ENCODE measurements at places on chromosomes 4 and X.

- no peak for DNase-seq
Observed at GRCh38 chr4:1400831-1401408, 5.3 kb downstream of the NKX1-1 start.

DNA sequence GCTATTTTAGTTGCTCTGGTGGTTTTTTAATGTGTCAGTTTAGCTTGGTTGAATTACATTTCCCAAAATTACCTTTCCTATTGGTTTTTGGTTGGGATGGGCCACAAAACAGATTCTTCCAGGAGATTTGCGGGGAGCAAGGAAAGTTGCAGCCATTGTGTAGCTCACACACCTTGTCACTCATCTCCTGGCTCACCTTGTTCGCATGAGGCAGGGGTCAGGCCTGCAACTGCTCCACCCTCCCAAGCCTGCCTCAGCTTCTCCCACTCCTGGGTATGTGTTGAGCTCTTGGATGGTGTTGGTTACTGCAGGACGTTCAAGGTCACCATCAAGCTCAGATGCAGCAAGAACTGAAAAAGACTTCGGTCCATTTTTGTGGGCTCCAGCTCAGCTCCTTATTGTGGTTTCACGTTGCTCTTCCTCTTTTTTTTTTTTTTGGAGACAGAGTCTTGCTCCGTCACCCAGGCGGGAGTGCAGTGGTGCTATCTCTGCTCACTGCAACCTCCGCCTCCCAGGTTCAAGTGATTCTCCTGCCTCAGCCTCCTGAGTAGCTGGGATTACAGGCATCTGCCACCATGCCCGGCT is 95.6 kb upstream of the METTL14 start:
- no peak for DNase-seq

- DNase-seq, result no peak
Observed at GRCh38 chr4:123856689-123857545, 460.3 kb downstream of the SPRY1 start.

GRCh38 chr4:99710681-99711345 is 53.2 kb upstream of the C4orf54 start:
- DNase-seq, result no peak

DNA sequence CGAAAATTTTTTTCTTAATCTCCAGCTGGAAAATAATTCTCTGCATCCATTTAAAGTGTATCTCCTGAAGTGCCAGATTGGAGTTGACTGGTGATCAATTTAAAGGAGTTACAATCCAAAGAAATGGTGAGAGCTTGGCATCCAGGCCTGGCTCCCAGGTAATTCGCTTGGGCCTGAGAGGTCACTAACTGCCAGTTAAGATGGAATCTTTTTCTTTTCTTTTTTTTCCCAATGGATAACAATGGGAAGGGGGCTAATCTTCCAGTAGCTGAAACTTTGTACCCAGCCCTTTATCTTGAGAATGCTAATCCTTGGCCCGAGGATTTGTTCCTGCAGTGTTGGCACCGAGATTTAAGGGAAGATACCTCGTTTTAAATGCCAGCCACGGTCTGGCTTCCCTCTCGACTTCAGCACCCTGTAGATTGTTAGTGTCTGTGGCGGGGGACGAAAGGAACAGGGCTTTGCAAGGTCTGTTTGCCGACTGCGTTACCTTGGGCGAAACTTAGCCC is 13.3 kb upstream of the PITX2 start:
- no peak for DNase-seq

DNA sequence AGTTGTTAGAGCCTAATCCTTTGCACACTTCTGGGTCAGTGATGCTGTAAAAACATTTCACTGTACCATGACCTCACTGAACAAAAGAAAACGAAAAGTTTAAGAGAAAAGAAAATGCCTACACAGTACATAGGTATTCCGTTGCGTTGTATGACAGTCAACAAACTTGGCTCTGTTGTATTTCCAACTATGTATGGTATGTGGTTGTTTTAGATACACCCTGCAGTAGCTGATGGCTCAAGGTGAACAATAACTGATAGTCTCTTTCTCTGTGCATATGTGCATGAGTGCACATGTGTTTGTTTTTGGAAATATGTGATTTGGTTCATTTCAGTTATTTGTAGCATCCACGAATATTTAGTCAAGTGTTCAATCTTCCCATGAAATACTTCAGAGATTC is 176.0 kb downstream of the BMPR1B start:
- no peak for DNase-seq

GRCh38 chrX:42399632-42400024 is 378.3 kb downstream of the PPP1R2C start:
- DNase-seq, result peak; percentile 2

- DNase-seq, result no peak
Observed at GRCh38 chr4:154687840-154688239, 56.0 kb upstream of the LRAT start.

DNA sequence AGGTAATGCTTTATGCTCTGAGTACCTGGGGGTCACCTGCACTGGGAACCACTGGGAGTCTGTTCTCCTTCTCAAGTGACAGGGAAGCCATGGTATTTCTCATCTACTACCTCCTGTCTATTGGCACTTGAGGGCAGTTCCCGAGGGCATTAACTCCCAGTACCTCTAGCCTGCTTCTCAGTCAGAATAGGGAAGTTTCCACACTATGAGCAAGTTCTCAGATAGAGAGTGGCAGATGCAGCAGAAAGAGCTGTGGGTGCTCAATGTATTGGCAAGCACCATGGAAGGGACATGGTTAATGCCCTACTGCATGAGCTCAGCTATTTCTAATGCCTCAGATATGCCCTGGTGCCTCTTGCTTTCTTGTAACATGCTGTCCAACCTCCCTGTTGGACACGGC is 74.1 kb downstream of the ANOS1 start:
- DNase-seq, result no peak

- no peak for DNase-seq
Observed at GRCh38 chr4:121227341-121227792, 63.2 kb upstream of the TNIP3 start.

GRCh38 chr4:128031756-128032384 is 29.2 kb upstream of the LARP1B start:
- DNase-seq, result no peak

GRCh38 chr4:140004922-140005627 is 148.9 kb downstream of the MAML3 start:
- DNase-seq, result no peak

DNA sequence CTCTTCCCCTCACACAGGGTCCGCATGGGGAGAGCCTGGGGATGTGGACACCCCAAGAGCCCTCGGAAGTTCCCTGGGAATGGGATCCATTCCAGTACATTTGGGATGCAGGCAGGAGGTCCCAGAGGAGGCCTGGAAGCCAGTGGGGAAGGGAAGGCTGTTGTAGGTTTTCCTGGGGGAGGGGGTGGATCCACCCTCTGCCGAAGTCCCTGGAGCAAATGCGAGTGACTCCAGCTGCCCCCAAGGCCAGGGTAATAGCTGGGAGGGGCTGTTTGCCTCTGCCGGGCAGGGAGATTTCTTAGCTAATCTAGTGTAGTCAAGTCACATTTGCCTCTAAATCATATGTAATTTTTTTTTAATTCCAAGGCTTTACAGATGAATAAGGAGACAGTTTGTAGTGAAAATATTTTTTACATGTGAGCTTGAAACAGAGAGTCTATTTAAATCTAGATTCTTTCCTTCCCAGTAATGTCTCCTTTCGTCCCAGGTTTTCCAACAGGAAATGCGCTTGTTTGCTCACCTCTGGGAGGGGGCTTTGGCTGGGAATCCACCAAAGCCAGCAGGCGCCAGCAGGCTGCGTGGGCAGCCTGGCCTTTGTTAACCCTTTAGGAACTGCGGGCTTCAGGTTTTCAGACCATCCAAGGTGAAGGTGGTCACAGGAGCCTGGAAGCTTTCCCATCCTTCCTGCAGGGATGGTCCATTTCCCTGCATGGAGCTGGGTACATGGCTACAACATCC is 26.8 kb downstream of the SH3TC1 start:
- no peak for DNase-seq

DNA sequence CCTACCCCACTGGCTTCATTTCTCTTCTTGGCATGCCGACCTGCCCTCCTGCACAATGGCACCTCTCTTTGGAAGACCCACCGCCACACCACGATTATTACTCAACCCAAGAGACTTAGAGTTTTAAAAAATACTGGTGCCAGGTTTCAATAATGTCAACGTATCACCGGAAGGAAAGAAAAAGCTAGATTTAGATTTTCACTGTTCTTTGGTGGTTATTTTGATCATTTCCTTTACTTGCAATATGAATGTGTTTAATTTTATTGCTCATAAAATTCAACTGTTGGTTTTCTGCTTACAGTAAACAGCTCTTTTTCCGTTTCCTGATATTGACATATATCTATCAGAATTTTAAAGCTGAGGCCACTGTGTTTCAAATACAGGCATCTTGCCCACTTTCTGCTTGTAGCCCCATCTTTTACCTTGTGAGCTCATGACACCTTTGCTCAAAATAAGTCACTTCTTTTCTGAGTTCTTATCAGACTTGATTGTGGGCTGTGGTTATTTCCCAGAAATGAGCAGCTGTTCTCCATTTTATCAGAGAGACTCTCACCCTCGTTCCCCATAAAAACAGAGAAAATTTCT is 439.1 kb downstream of the INPP4B start:
- DNase-seq, result no peak

DNA sequence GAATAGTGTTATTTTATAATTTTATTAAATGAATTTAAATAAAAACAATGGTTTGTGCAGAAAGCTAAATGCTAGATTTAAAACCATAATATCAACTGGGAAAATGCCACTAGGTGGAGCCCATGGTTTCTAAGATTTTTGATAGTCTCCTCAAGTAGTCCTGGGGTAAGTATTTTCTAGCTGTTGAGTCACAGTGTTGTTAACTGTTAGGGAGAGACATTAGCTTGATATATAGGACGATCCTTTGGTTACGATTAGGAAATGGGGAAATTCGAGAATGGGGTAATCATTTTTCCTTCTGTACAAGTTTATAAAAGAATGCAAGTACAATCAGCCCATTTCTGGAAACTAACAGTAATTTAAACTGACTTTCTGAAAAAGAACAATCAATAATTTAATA is 378.4 kb downstream of the ANKRD50 start:
- DNase-seq, result no peak

- DNase-seq, result no peak
Observed at GRCh38 chr4:47619691-47620090, 134.6 kb downstream of the ATP10D start.

DNA sequence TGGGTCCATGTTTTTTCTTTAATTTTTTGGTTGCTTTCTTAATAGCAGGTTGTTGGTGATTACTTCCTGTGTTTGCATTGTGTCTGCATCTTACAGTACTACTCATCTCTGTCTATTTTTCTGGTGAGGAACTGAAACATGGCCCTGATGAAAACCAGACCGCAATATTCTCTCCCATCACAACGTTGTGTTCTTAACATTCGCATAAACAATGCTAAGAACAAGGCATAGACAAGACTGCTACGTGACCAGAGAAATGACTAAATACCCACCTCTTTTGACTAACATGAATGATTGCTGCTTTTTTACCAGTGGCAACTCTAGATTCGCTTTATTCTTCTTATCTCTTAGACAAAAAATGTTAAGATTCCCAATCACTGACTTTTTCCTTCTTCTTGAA is 179.1 kb downstream of the GC start:
- DNase-seq, result no peak

DNA sequence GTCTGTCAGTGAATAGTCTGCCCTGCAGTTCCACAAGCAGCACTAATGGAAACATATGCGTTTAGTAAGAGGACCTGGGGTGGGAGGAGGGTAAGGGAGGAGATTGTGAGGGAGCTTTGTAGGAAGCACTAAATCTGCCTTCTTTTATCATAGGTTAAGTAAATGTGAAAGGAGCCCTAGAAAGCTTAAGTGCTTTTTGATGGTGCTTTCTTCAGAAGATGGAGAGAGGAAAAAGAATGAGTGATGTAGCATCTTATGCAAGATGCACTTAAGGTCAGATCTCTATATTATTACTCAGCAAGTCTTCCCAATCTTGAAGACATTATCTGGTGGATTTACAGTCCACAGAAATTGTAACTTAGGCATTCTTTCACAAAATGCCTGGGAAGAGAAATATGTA is 322.7 kb downstream of the PDHA2 start:
- no peak for DNase-seq

DNA sequence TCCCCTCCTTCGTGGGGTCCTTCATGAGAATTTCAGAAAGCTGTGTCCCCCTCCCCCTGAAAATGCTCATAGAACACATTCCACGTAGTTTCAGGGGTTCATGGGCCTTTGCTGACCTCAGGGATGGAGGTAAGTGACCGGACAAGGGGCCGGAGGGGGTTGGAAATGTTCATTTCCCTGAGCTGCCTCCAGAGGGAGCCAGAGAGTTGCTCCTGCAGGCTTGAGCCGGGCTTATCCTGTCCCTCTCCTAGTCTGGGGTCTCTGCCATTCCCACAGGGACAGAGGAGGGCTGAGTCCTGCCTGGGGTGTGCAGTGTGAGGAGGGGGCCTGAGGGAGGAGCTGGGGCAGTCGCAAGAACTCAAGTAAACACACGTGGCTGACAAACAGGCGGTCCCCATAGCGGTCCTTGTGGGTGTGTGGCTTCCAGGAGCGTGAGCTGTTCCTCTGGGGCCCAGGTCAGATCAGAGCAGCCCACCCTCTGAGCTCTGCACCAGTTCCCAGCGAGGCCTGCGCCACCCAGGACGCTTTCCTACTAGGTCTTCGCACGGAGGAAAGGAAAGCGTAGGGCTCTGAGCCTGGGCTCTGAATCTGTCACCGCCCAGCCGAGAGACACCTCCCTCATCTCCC is 62.5 kb downstream of the WFS1 start:
- DNase-seq, result no peak

GRCh38 chrX:106007815-106008214 is 30.7 kb downstream of the SERPINA7 start:
- no peak for DNase-seq

- no peak for DNase-seq
Observed at GRCh38 chr4:148369919-148370318, 72.3 kb downstream of the NR3C2 start.

GRCh38 chr4:100948911-100949310 is 398.4 kb downstream of the PPP3CA start:
- no peak for DNase-seq

- no peak for DNase-seq
Observed at GRCh38 chr4:165369522-165369921, 9.3 kb upstream of the CPE start.

DNA sequence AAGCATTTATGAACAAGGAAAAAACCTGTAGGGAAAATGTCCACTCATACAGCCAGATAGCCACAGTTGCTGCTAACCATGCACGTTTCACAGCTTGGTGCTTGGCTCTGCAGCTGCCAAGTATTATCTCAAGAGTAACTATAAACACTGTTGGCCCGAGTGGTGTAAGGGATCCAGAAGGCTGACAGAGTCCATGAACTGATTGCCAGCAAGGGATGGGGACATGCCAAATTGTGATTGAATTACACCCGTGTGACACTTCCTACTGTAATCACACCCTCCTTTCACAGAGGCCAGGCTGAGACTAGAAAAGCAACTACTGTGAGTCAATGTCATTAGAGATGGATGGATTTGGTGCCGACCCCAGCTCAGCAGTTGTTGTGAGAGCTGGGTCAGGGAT is 223.9 kb upstream of the ANKRD50 start:
- no peak for DNase-seq

Data from CD4-positive, alpha-beta T cell treated with Interleukin-4 for 1 hour (primary cell).